ENCODE measurements at places on chromosomes 5 and 9.

DNA sequence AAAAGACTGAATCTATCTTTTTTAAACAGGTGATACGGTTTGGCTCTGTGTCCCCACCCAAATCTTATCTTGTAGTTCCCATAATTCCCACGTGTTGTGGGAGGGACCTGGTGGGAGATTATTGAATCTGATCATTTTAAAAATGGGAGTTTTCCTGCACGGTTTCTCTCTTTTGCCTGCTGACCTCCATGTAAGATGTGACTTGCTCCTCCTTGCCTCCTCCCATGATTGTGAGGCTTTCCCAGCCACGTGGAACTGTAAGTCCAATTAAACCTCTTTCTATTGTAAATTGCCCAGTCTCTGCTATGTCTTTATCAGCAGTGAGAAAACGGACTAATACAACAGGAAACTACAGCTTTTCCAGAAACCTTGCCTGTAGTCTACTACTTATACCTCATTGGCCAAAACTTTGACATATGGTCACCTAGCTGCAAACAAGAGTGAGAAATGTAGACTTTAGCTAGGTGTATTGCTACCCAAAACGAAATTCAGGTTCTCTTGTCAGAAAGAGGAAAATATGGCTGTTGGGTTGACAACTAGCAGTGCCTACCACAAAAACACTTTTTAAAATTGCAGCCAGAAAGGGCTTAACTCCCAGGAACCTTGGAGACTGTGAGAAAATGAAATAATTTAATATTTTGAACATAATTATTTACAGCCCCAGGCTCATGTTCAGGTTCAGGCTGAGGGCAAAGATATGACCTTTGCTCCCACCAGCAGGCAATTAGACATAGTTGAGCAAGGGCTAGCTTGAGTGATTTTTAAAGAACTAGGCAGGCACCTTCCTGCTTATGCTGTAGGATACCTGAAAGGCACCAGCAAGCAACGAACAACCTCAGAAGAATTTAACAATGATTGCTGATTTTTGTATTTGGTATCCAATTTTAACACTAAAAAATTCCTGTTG is 7.4 kb upstream of the AGGF1 start:
- DNase-seq: no peak

DNA sequence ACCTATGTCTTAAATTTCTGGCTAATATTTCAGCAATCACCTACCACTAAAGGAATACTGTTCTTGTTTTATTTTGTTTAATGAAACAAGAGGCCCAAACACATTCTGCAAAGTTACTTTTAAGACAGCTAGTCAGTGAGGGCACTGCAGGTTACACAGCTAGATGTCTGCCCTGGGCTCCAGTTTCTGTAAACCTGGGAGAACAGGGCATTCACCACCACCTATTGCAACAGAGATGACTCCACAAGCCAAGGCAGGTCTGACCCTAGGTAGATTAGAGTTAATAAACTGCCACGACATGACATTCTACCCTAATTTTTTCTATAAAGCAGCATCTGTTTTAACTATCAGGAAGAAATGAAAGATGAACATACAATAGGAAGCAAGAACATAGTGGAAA is 90.8 kb downstream of the SLF1 start:
- no peak for DNase-seq

DNA sequence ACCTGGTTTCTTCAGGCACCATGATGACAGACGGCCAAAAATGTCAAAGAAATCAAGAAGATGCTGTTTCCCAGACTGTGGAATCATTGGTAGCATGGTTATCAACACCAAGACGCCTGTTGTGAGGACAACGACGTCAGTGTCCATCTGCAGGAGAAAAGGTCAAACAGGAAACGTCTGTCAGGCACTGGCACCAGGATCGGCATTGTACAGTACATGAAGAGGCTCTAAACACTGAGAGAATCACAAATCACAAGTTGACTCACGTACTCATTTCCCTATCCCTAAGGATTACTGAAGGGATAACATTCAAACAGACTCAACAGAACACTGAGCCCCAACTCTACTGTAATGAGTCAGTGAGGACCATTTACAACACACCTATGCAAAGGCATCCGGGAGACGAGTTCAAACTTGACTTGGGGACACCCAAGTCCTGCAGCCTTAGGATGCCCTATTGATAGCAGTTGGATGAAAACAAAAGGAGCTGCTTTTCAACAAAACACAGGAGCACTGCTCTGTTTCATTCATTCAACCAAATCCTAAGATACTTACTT is 21.0 kb downstream of the TSC1 start:
- DNase-seq: no peak

GRCh38 chr5:156396063-156396829 is 69.3 kb downstream of the SGCD start:
- DNase-seq: no peak

DNA sequence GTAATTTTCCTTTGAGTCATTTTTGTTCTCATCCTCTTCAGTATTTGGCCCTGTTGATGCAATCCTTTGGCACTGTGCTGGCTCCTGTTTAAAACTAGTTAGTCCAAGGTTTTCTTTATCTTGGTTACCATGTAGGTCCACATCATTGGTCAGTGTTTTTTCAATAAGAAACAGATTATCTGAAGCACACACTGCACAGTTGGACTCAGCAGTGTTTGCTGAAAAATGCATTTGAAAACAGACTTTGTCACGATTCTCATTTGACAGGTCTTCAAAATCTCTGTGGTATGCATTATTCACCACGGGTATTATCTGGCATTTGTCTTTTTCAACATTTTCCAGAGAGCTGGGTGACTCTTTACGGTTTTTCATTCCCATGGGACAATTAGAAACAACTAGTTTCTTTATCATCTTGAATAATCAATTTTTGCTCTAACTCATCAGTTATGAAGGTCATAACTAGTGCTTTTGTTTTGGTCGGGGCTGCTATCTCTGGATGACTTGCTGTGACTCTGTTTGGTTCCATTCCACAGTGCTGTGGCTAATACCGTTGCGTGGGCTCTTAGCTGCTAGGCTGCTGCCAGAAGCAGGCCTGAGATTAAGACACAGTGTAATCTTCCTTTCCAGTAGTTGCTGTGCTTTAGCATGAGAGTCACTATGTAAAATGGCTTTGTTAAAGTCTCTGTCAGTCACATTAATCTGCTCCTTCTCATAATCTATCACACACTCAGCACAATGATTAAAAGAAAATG is 36.2 kb downstream of the NUDT12 start:
- peak; percentile 26 for DNase-seq

DNA sequence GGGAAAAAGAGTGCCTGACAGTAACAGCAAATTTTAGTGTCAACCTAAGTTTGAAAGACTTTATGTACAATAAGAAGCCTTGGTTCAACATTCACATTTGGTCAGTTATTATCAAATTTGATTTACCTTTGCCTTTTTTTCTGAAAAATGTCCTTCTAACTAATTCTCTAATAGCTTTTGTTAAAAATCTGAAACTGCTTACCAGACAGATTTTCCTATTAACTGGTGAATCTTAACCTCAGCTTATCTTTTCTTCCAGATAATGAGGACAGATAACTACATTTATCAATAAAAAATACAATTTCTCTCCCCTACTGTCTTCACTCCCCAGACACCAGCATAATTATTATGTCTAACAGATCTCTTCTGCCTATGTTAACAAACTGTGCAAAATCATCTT is 988.5 kb downstream of the CDH18 start:
- DNase-seq: no peak

DNA sequence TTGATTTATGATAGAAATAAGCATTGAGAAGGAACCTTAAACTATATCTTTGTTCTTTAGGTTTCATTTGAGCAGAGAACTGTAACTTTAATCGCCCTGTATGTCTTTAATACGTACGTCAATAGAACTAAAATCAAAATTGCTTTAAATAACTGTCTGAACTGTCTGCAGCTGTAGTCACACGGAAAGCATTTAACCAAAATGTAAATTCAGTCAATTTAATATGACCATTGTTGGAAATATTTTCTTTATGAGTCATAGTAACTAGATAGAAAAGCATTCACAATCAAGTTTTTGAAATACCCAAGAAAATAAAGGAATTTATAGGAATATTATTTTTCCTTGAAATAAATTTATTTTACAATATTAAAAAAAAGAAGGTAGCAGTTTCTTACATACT is 157.1 kb upstream of the CDH6 start:
- DNase-seq: no peak

DNA sequence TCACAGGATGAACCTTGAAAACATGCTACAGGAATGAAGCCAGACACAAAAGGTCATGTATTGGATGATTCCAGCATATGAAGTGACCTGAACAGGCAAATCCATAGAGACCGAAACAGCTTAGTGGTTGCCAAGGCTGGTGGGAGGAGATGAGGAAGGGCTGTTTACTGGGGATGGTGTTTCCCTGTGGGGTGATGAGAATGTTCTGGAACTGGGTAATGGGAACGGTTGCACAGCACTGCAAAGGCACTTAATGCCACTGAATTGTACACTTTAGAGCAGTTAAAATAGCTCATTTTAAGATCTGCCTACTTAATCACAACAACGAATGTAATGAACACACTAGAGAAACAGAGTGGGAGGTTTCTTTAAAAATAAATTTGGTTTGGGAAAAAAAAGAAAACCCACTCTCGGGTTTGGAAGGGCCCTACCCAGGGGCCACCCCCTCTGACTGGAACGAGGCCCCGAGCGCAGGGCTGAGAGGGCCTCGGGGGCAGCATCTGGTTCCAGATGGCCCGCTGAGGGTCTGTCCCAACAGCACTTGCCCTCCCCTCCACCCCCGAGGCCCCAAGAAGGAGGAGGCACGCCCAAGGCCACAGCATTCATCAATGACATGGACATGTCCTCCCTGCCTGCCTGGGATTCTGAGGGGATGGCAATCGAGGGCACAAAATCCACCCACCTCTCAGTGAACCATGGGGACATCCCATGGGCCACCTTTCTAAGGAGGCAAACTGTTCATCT is 31.7 kb downstream of the SARDH start:
- DNase-seq: peak; percentile 23

- no peak for DNase-seq
Measured at GRCh38 chr5:54942064-54942778, 43.2 kb downstream of the ESM1 start.

- DNase-seq: no peak
Measured at GRCh38 chr5:100856462-100856861, 46.6 kb downstream of the ST8SIA4 start.

DNA sequence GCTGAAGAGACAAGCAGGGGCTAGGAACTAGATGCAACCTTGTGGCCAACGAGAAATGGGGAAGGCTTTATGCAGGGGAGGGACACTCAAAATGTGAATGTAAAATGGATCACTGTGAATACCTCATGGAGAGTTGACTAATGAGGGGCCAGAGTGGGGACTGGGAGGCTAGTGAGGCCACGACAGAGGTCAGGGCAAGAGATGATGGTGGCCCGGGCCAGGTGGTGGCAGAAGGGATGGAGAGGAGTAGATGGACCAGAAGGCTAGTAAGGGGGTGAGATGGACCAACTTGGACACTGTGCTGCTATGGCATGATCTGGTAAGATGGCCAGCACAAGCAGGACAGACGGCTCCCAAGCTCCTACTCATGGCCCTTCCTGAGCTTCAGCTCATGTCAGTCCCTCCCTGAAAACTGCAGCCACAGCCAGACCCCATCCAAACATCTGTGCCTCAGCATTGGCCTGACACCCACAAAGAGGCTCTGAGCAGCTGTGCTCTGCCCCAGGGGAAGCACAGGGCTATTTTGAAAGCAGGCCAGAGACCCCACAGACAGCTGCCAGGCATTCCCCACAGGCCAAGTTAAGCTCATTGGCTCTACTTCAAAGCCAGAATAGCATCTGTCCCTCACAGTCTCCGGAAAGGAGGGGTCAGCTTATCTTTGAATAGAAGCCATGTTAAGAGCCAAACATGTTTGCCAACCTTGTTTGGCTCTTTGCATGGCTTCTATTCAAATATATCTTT is 22.1 kb downstream of the P4HA2 start:
- no peak for DNase-seq

DNA sequence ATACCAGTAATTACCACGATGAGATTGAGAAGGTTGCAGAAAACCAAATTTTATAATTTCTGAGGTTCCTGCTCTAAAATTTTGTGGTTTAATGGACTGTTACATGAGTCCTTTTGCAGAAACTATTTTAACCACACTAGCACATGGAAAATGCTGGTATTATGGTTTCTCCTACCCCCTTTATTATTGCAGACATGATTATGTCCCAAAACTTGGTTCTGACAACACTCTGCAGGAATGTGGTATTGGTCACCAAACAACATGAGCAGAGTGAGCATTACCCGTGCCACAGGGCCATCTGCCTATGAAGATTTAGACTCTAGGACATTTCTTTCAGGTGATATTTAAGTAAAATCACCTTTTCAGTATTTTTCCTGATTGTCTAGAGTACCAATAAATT is 2.8 kb upstream of the ECM2 start:
- no peak for DNase-seq

GRCh38 chr9:104911032-104911607 is 16.8 kb downstream of the ABCA1 start:
- DNase-seq: no peak

DNA sequence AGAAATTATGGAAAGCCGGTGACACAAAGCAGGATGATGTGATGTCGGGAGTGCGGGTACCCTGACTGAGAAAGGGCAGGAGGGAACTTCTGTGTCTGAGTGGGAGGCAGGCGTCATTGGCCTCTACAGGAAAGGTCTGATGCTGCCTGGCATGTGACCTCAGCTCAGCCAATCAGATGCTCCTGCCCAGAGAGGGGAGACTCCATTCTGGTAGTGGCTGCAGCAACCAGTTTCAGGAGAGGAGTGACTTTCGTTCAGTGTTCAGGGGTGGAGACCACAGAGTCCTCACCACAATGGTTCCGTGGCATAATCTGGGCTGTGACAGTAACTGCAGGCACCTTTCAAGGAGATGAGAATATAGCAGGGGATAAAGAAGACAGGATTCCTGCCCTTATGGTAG is 6.7 kb upstream of the SFXN1 start:
- DNase-seq: no peak

DNA sequence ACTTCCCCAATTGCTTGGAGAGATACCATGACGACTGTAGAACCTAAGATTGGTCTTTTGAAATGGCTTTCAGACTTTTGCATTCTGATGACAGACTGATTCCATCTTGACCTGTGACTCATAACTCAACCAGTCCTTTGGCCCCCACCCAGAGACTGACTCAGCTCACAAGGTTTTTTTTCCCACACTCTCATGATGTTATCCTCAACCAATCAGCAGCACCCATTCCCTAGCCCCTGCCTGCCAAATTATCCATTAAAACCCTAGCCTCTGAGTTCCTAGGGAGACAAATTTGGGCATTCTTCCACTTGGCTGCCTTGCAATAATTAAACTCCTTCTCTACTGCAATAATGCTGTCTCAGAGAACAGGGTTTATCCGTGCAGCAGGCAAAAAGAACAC is 1263.3 kb upstream of the CDH9 start:
- no peak for DNase-seq

All from left cardiac atrium (tissue), 4 donors.